Lung microvascular endothelial cell (primary cell): ENCODE measurements at places on chromosomes 1 and 21. TPM values are rescaled to one million over a fixed set of nuclear protein-coding genes. Genes with fewer than 3 reads are reported as not detected.

EXTL1 gene
- under 0.01 TPM in 2 replicates for total RNA-seq

BACE2 gene
- total RNA-seq = 178 and 323 TPM in 2 replicates

C1orf210 gene
- total RNA-seq = not detected in 2 replicates

DYRK3 gene
- 8.3 and 10.9 TPM in 2 replicates for total RNA-seq

SPRR4 gene
- total RNA-seq = not detected in 2 replicates
